Kidney tubule cell (primary cell): ENCODE measurements at places on chromosomes 5 and 9.
A peak's percentile ranks its signal among the peaks of the same experiment; 100 is the strongest.

- DNase-seq: no peak
Observed at GRCh38 chr9:37157726-37158377, 37.5 kb downstream of the ZCCHC7 start.

DNA sequence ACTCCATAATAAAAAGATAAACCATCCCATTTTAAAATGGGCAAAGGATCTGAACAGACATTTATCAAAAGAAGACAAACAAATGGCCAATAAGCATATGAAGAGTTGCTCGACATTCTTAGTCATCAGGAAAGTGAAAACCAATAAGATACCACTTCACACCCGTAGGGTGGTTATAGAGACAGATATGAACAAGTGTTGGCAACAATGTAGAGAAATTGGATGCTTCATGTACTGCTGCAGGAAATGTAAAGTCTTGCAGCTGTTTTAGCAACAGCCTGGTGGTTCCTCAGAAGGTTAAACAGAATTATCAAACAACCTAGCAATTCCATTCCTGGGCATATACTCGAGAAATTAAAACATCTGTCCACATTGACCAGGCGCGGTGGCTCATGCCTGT lies 42.5 kb downstream of the GTF3C4 start:
- DNase-seq: no peak

- peak; percentile 96 for DNase-seq
Observed at GRCh38 chr9:14251154-14252071, 62.5 kb downstream of the NFIB start.

DNA sequence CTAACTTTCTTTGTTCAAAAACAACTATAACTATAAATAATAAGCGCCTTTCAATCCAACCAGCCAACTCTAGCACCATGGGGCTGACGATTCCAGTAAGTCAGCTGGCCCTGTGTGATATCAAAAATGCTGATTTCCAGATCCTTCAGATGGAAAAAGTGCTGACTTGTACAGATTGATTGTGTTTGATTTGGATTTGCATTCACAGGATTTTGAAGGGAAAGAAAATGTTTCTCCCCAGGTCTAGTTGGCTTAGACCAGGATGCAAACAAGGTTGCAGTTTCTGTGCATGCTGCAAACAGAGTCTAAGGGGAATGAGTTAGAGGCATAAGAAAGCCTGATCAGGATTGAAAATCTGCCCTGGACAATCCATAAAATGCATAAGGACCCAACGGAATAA lies 68.9 kb downstream of the SLC1A3 start:
- no peak for DNase-seq

DNA sequence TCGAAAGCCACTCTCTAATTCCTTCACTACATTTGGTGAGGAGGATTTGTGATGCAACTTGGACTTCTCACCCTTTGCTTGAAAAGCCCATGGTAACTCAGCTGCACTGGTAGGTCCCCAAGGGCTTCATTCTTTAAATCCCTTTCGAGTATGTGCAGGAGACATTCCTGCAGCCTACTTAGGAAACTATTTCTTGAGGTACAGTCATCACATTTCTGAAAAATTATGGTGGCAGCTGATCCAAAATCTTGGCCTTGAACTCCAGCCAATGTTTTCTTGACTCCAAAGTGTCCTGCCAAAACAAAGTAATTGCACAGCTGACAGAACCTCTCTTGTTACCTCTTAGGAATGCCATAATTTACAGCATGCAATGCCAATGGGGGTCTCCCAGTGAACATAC lies 99.7 kb downstream of the NPR3 start:
- DNase-seq: peak; percentile 45

DNA sequence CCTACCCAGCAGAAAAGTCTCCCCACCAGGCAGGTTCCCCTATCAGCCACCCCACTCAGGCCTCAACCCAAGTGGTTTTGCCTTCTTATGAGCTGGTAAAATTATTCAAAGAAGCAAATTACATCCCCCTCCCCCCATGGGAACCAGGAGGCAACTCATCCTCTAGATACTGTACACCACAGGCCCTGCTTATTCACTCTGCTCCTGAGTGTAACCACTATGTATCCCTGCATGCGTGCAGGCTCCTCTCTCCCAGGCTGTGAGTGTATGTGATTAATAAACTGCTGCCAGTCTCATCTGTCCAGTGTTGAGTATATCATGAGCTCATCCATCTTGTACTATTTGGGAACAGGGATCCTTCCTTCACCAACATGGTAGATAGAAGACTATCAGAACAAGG lies 8.6 kb downstream of the KCTD16 start:
- no peak for DNase-seq

GRCh38 chr5:181087309-181087708 lies 43.7 kb downstream of the OR2V1 start:
- DNase-seq: no peak

DNA sequence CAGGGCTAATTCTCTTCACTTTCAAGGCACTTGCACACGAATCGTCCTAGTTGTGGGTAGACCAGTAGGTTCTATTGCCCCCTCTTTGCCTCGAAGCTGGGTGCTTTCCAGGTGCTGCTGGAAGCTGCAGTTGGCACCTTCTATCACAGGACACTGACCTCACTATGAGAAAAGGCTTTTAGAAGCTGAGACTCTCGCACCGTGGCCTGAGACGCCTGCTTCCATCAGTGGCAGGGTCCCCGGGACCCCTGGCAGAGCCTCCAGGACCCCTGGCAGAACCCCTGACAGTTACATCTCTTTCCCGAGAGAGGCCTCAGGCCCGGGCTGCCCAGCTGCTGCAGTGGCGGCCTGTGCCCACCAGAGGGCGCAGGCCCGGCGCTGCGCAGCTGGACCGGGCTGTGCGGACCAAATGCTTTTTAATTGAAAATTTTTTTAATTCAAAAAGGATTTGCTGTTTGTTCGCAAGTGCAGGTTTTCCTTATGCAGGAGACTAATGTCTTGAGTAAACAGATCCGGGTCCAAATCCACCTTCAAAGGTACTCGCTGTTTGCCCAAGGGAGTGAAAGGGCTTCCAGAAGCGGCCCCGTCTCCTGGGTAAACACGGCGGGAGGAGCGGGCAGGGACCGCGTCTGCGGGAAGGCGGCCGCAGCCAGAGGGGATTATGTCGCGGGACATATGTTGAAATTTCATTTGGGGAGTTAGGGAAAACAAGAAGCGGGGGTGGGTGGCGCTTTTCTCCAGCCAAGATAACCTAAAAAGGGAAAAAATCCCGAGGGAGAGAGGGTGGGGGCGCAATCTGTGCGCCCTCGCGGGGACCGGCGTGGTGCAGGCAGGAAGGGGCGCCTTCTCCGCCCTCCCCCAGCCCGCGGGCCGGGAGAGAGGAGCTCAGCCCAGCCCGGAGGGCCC lies 114.5 kb upstream of the LMX1B start:
- peak; percentile 38 for DNase-seq

DNA sequence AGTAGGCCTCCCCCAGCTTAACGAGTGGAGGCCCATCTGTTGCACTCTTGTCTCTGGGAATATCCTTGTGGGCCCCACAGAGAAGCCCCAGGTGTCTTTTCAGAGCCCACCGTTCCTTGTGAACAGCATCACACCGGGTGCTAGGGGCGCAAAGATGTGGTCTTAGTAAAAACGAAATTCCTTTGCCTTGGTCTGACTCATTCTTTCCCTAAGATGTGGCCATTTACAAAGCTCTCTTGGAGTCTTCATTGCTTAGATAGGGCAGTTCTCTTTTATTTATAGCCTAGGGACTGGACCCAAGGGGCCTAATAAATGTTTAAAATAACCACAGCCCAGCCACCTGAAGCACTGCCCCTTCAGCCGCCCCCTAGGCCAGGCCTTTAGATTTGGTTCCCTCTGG lies 52.8 kb upstream of the RPL26L1 start:
- no peak for DNase-seq

DNA sequence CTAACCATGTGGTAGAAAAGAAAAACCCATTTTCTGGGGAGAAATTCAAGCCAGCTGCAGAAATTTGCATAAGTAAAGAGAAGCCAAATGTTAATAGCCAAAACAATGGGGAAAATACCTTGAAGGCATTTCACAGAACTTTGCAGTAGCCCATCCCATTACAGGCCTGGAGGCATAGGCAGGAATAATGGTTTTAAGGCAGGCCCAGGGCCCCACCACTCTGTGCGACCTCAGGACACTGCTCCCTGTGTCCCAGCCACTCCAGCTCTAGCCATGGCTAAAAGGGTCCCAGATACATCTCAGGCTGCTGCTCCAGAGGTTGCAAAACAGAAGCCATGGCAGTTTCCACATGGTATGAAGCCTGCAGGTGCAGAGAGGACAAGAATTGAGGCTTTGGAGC lies 253.3 kb downstream of the CTNND2 start:
- DNase-seq: no peak
